Stimulated activated CD4-positive, alpha-beta T cell treated with anti-CD3 and anti-CD28 coated beads, Interleukin-1b, Interleukin-23, amount 100 ng/mL, for 1 hour (primary cell): ENCODE measurements at places on chromosomes 11 and 22.

GRCh38 chr11:17907046-17907445, 105.8 kb downstream of the SERGEF start:
- DNase-seq, result no peak

- no peak for DNase-seq
Observed at GRCh38 chr11:103888541-103888951, 147.9 kb upstream of the DDI1 start.

GRCh38 chr22:21734540-21735199, 924 bp downstream of the YPEL1 start:
- no peak for DNase-seq

- DNase-seq, result no peak
Observed at GRCh38 chr11:12523180-12523924, 146.0 kb downstream of the PARVA start.

- no peak for DNase-seq
Observed at GRCh38 chr11:112566124-112566523, 305.5 kb upstream of the PLET1 start.

DNA sequence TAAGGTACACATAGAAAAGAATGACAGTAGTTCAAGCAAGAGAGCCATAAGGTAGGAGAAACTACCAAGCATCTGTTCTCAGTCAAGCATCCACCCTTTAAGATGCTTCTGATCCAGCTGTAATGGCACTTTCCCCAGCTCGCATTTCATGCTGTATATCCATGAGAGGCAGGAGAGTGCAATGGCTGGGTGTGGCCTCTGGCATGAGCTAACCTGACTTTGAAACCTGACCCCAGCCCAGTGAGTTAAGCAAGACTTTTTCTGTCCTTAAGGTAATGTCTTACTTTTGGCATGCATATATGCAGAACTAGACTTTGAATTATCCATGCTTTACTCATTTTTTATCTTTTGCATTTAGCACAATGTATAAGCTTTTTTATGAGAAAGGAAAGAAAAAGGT, 79.8 kb upstream of the CNTN5 start:
- no peak for DNase-seq

DNA sequence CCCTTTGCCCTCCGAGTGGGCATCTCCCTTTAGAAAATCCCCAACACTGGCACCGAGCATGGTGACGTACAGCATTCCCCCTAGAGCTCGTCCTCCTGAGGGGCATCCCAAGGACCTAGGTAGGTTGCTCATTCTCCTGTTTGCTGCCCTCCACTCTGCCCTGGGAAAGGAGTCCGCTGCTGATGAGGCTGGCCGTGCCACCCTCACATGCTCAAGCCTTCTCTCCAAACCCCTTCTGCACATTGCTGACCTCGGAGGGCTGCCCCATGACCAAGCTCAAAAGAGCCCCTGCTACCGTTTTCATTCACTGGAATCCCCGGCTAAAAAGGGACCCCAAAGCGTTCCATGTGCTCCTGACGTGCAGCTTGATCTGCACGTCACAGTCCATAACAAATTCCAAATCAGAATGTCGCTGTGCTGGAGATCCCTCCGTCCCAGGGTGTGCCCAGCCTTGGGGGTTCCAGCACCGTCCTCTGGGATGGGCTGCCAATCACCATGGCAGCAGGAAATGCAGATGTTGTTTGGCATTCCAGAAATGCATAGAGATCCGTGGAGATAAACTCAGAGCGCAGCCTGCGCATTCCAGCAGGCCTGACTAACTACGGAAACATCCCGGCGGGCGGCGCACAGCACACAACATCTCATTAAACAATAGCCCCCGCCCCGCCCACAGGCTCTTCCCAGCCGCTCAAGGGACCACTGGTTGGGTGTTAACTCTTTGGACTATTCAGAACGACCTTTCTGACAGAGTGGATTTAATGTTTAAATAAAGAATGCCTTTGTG, 26.3 kb upstream of the GNB1L start:
- no peak for DNase-seq

GRCh38 chr11:93604008-93604660, 57.3 kb upstream of the CEP295 start:
- DNase-seq, result no peak

GRCh38 chr22:50620593-50621355, 7.2 kb downstream of the ARSA start:
- no peak for DNase-seq

DNA sequence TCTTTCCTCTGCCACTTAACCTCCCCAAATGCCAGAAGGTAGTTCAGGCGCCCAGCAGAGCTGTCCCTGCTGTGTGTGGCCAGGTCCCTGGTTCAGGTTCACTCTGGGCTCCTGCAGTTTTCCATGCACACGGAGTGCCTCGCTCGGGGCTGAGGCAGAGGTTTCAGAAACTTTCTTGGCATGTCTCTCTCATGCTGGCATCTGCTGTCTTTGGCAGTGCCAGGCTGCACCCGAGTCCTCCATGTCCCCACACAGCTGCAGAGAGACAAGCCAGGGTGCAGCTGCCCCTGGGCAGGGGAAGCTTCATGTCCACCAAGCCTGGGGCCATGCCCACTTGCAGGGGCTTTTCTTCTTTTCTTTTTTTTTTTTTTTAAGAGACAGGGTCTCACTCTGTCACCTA, 7.0 kb upstream of the NEFH start:
- DNase-seq, result no peak

DNA sequence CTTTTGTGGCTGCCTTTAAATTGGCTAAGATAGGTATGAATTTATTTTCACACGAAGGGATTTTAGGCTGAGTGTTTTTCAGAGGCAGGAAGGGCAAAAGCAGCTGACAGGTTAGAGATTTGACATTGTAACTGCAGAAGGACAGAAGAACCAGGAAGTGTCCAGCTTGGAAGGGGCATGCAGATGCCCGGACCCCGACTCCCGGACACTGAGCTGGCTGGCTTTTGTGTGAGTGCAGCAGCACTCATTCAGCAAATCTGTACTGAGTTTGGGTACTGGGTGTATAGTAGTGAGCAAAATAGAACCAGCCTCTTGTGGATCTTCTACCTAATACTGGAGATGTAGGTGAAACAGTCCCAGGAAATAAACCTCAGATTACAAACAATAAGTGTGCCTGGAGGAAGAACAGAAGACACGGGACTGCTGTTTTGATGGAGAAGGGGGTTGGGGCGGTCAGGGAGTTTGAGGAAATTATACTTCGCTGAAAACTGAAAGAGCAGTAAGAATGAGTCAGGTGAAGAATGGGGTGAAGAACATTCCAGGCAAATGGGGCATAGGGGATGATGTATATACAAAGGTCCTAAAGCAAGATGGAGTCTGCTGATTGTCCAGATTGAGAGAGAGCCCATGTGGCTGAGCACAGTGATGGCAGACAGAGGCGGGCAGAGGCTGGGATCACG, 64.6 kb downstream of the PPFIBP2 start:
- no peak for DNase-seq

DNA sequence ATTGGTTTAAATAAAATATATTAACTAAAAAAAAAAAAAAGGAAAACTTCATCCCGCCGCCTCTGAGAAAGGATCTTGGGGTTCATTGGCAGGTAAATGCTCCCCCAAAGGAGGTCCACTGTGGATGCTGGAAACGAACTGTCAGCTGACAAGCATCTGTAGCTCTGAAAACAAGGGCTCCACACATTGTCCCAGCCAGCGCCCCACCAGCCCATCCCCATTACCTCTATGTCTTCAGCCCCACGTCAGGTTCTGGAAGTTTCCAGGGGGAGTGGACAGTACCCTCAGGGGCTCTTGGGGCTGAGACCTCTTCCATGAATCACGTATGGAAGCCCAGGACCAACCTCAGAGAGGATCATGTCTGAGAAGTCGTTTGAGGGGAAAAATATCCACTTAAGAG, 66.4 kb upstream of the WNT7B start:
- no peak for DNase-seq

GRCh38 chr11:1073851-1074243, 827 bp upstream of the MUC2 start:
- DNase-seq, result no peak

- DNase-seq, result no peak
Observed at GRCh38 chr11:87007963-87008362, 29.8 kb upstream of the TMEM135 start.

- DNase-seq, result no peak
Observed at GRCh38 chr22:22847241-22847640, 40.4 kb upstream of the IGLL5 start.

DNA sequence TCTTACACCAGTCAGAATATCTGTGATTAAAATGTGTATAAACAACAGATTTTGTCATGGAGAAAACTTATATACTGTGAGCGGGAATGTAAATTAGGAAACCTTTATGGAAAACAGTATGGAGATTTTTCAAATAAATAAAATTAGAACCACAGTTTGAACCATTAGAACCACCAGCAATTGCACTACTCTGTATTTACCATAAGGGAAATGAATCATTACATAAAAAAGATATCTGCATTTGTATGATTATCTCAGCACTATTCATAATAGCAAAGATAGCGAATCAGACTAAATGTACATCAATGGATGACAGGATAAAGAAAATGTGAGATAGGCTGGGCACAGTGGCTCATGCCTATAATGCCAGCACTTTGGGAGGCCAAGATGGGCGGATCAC, 7.4 kb upstream of the OR52N4 start:
- no peak for DNase-seq

DNA sequence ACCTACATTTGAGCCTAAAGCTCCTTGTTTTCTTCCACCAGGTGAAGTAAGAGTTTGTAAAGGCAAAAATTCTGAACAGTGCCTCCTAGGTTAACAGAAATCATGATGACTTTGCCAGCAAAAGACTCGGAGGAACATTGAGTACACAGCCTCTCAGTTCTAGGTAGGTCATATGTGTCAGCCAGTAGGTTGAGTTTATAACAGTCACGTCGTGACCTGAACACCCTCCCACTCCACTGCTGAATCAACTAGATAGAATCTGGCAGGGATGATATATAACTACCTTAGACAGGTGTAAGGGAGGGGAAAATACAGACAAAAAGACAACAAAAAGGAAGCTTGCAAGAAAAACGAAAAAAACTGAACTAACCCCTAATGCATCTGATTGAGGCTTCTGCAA, 12.8 kb upstream of the ASPHD2 start:
- DNase-seq, result no peak

DNA sequence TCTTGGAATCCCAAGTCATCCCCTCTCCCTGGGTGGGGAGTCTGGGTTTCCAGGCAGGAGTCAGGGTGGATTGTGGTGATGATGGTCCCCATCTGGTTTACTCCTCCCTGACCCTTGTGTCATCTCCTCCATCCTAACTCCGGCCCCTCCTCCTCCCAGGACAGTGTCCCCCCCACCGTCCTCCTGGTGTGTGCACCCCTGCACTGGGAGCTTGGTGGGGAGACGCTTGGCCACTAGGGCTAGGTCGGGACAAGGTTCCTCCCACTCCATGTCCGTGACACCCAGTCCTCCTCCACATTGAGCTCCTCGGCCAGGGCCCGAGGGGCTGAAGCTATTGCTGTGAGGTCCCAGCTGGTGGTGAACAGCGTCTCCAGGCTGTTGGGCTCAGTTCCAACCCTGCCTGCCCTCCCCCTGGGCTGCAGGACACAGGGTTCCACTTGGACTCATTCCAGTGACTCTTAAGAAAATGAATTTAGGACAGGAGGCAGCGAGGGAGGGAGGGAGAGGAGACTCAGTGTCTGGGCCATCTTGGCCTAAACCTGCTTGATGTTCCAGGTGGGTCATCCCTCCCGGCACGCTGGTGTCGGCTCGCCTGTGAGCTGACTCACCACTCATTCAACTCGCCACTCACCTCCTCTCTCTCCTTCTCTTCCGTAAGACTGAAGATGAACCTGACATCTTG, 433.2 kb downstream of the TBC1D22A start:
- no peak for DNase-seq

GRCh38 chr11:12245549-12246016, 131.8 kb upstream of the PARVA start:
- no peak for DNase-seq

DNA sequence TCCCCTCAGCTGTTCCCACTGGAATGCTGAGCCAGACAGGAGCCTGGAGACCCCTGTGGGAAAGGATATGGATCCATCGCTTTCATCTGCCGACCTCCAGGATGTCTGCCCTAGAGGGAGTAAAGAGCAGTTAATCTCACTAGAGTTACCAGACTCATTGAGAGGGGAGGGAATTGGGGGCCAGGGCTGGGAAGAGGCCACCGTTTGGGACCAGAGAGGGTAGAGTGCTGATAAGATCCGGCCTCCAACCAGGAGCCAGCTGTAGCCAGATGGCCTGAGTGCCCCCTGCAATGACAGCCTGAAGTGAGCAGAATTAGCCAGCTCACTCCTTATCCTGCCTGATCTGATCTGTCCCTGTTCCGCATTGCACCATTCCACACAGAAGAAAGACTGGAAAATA, 3.7 kb upstream of the APLNR start:
- DNase-seq, result no peak

GRCh38 chr11:132549561-132549960, 982.7 kb downstream of the OPCML start:
- no peak for DNase-seq

GRCh38 chr11:103609117-103610066, 427.0 kb upstream of the DDI1 start:
- DNase-seq, result no peak

GRCh38 chr11:17760102-17761029, 25.8 kb downstream of the KCNC1 start:
- no peak for DNase-seq

GRCh38 chr11:79342686-79343085, 98.1 kb downstream of the TENM4 start:
- DNase-seq, result no peak

GRCh38 chr11:18772211-18772610, 19.4 kb downstream of the PTPN5 start:
- DNase-seq, result no peak

DNA sequence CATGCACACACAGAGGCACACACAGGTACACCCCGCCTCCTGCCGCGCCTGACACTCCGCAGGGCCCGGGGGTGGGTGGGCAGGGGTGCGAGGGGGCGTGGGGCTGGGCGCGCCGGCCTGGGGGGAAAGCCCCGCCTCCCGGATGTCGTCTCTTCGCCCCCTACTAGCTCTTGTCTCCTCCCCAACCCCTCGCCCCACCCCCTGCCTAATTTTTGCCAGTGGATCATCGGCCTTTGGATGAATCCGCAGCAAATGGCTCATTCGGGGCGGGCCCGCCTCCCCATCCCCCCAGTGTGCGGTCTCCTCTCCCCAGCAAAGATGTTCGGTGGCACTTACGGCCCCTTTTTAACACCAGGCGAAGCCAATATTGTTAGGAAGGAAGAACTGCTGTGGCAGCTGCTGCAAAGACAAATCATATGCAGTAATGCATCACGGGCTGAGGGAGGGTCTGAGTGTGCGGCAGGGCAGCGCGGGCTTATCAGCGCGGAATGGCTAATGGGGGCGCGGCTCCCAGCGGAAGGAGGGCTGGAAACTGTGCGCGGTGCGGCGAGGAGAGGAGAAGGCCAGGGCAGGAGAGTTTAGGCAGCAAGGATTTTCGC, 13.4 kb upstream of the NECTIN1 start:
- DNase-seq, result no peak

GRCh38 chr22:45262195-45262930, 21.7 kb upstream of the KIAA0930 start:
- no peak for DNase-seq

DNA sequence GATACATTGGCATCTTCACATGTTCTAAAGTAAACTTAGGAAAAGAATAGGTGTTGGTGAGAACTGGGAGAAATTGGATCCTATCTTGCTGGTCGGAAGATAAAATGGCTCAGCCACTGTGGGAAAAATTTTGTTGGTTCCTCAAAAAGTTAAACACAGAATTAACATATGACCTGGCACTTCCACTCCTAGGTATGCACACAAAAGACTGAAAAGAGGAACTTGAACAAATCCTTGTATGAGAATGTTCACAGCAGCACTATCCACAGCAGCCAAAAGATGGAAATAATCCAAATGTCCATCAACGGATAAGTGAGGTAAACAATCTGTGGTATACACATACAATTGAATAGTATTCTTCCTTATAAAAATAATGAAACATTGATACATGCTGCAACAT, 4.8 kb upstream of the TPH1 start:
- no peak for DNase-seq
